ENCODE measurements at places on chromosomes 16 and 17.

DNA sequence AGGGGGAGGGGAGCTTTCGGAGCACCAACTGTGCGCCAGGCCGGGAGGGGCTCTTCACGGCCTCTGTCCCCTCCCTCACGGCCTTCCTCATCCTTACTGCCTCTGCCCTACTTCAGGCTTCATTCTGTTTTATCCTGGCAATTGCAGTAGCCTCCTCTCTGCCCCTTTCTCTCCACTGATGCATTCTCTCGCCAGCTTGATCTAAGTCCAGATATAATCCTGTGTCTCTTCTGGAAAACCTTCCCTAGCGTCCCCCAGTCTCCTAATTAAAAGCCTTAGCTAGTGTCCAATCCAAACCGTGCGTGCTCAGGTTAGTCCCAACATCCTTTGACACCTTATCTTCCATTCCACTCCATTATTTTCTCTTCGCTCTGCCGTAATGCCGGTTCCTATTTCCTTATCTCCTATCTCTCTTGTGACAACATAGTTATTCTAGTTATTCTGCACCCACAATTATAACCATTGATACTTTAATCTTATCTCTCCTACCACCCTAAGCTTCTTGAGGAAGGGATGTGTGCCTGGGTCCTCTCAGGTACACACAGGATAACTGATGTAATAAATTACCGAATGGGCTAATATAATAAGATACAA lies 869 bp downstream of the ZNF48 start:
- DNase-seq: no peak

DNA sequence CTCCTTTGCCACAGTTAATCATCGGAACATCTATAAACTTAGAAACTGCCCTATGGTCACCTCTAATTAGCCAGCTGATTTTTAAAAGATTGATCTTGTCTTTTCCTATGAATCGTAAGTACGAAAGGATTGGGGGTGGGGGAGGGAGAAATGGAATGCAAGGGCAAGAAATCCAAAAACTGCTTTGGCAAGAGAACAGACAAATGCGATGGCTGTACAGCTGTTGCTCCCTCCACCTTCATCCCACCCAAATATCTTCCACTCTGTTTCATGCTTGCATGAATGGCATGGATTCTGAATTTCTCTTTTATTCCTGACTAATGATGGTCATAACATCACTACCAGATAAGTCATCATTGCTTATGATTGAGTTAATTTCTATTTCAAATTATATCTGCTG lies 165.7 kb downstream of the STX8 start:
- no peak for DNase-seq

GRCh38 chr17:69335058-69335457 lies 8.1 kb upstream of the ABCA5 start:
- peak; percentile 4 for DNase-seq

- no peak for DNase-seq
These were observed 398.5 kb downstream of the HAPSTR1 start for GRCh38 chr16:9489835-9490467.

- peak; percentile 58 for DNase-seq
These were observed 22.3 kb downstream of the ARHGAP27 start for GRCh38 chr17:45410144-45411091.

GRCh38 chr16:19549673-19550072 lies 5.8 kb upstream of the VPS35L start:
- DNase-seq: no peak

- DNase-seq: no peak
These were observed 13.6 kb upstream of the FAM20A start for GRCh38 chr17:68614718-68615117.

- DNase-seq: no peak
These were observed 717.8 kb downstream of the WWOX start for GRCh38 chr16:78817200-78817739.

DNA sequence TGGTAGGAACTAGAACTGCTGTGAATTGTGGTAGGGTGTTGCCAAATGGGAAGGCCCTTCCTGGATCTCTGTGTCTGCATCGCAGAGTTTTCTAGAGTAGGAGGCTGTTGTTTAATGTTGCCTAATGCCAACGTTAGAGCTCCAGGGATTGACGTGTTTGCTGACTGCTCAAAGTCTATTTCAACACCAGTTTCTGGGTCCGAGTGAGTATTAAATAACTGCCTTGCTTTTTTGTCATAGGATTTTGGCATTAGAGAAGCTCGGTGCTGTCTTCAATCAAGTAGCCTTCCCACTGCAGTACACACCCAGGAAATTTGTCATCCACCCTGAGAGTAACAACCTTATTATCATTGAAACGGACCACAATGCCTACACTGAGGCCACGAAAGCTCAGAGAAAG lies 40.0 kb downstream of the SF3B3 start:
- DNase-seq: no peak

GRCh38 chr16:13510425-13511151 lies 409.4 kb upstream of the ERCC4 start:
- no peak for DNase-seq

GRCh38 chr17:27907976-27908558 lies 14.9 kb upstream of the LYRM9 start:
- DNase-seq: no peak

DNA sequence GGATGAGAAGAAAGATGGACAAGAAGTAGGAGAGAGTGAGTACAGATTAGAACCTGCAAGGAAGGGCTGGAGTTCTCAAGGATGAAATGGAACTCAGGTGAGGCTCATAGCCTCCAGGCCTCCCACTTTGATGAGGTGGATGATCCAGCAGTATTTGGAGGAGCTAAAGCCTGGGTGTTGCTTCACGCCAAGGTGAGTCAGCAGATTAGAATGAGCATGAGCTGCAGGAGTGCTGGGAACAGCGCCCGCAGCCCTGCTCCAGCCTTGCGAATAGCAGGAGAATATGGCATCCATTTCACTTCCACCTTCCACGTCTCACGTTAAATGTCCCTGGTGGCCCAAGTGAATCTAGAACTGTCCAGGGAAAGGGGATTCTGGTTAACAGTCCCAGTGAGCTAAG lies 94.4 kb upstream of the CPHXL start:
- no peak for DNase-seq

DNA sequence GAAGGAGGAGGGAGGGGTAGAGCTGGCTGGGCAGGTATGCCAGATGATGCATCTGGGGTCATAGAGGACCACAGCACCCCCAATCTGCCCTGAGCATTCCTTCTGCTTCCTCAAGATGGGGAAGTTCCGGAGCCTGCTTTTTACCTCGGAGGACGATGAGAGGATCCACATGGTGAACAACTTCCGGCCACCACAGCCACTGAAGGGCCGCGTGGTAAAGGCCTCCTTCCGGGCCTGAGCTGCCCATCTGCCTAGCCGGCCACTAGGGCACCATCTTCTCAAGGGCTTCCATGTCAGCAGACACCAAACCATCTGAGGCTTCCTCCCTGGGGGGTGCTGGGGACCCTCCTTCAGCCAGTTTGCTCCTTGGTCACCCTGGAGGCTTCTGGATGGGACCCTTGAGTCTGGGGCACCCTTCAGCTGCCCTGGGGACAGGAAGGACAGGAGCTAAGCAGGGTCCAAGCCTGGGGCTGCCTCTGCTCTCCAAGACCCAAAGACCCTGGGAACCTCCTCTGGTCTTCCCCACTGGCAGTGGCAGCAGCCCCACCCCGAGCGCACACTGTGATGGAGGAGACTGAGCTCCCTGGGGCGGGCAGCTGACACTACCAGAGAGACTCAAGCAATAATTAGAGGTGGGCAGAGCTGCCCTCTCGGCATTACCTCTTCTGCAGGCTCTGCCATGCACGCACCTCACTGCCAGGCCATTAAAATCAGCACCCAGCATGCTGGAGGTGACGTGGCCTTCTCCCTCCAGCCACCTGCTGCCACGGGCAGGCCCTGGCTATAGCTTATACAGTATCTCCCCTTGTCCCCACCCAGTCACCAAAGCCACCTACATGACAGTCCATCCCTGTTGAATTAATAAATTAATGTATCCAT lies 9.3 kb downstream of the CA7 start:
- no peak for DNase-seq

- no peak for DNase-seq
These were observed 99.2 kb upstream of the KCNJ16 start for GRCh38 chr17:69975808-69976207.

DNA sequence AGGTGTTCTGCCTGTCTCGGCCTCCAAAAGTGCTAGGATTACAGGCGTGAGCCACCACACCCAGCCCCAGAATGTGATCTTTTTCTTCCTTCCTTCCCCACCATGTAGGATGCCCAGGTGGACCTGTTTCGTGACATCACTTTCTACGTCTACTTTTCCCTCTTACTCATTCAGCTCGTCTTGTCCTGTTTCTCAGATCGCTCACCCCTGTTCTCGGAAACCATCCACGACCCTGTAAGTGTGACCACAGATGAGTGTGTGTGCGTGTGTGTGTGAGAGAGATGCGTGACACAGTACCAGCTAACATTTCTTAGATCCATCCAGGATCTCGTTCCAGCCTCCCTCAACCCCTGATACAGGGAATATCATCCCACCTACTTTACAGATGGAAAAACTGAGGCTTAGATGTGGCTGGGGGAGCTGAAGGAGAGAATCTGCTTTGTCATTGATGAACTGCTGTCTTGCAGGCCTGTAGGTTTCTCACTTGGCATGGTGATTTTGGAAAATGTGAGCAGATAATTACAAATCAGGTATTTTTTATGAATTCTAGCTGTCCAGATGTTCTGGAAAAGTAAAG lies 67.1 kb downstream of the ABCC1 start:
- no peak for DNase-seq

GRCh38 chr17:9900784-9901183 lies 4.3 kb downstream of the RCVRN start:
- DNase-seq: no peak

GRCh38 chr16:53664724-53665345 lies 38.8 kb downstream of the RPGRIP1L start:
- DNase-seq: no peak

GRCh38 chr16:88646345-88647034 lies 4.4 kb downstream of the CYBA start:
- no peak for DNase-seq

DNA sequence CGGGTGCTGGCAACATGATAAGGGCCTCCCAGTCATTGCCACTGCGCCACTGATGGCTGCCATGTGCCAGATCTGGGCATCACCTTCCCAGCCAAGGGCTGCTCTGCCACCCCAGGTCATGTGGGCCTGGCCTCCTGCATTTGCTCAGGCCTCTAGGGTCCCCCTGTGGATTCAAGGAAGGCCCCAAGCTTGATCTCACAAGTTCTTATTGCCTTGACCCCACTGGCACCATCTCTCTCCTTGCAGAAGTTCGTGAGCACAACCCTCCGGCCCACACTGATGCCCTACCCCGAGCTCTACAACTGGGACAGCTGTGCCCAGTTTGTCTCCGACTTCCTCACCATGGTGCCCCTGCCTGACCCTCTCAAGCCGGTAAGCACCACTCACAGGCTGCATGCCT lies 5.3 kb downstream of the DRC7 start:
- no peak for DNase-seq

- no peak for DNase-seq
These were observed 108.3 kb downstream of the YPEL2 start for GRCh38 chr17:59439741-59440211.

- DNase-seq: no peak
These were observed 49.0 kb downstream of the RHOT1 start for GRCh38 chr17:32191306-32191705.

DNA sequence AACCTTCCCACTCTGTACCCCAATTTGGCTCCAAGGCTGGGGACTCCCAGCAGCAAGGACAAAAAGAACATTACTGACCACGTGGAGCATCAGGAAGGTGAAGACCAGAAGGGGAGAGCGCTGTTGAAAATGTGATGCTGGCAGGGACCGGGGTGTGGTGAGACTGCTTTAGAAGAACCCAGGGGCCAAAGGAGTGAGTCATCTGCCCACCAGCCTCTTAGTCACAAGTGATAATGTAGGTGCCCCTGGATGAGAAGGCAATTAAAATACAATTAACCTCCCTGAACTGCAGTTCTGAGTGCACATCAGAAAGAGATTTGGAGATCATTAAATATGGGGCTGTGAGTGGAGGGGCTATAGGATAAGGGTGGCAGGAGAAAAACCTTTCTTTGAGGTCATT lies 366.6 kb upstream of the CCL2 start:
- no peak for DNase-seq

GRCh38 chr17:47875011-47875985 lies 20.7 kb upstream of the SP2 start:
- DNase-seq: no peak

GRCh38 chr17:29578626-29579485 lies 10.4 kb downstream of the TP53I13 start:
- DNase-seq: no peak
